ENCODE measurements at places on chromosomes 4 and X.

GRCh38 chr4:80017125-80017854 is 55.7 kb downstream of the ANTXR2 start:
- DNase-seq = no peak

GRCh38 chr4:139965789-139966188 is 188.2 kb downstream of the MAML3 start:
- no peak for DNase-seq

- DNase-seq = no peak
Observed at GRCh38 chr4:128583753-128584712, 225.5 kb upstream of the JADE1 start.

DNA sequence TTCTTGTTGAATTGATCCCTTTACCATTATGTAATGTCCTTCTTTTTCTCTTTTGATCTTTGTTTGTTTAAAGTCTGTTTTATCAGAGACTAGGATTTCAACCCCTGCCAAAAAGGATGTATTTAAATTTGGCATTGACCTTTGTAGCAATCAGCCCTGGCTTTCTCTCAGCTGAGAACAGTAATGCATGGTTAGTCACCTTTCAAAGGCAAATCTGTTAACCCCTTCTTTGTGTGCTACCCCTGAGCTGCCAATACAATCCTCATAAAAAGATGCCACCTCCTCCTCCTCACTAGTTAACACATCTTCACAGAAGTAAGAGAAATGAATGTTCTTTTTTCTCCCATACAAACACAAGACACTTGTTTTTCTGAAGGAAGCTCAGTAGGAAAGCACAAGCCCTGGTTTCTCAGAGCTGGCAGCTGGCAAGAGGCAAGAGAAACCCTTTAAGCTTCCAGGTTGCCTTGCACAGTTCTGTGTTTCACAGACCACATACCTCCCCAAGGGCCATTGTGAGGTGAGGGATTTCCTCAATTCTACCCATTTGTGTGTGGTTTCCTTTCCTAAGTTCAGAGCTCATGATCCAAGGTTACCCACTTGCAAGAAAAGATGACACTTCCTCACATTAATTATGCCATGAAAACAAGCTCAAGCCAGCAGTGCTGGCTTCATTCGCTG is 122.6 kb downstream of the RCHY1 start:
- DNase-seq = no peak

DNA sequence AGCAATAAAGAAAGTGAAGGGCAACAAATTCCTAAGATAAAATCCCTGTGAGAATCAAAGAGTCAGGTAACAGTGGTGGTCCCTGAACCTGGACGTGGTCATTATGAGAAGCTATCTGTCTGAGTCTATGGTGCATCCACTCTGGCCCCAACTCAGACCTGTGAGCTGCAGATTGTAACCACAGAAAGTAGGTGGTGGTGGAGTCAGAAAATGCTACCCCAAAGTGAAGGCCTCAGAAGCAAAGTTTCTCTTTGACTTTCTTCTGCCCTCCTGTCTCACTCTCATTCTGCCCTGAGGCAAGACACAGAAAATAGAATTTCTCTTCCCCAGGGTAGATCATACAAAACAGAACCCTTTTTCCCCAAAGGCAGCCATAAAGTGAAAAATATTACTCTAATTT is 84.1 kb upstream of the NEIL3 start:
- DNase-seq = no peak

- no peak for DNase-seq
Observed at GRCh38 chrX:132954323-132954722, 4.1 kb downstream of the HS6ST2 start.

- DNase-seq = no peak
Observed at GRCh38 chr4:39698424-39699009, 581 bp downstream of the UBE2K start.

GRCh38 chr4:106369456-106370060 is 980 bp upstream of the GIMD1 start:
- DNase-seq = no peak

DNA sequence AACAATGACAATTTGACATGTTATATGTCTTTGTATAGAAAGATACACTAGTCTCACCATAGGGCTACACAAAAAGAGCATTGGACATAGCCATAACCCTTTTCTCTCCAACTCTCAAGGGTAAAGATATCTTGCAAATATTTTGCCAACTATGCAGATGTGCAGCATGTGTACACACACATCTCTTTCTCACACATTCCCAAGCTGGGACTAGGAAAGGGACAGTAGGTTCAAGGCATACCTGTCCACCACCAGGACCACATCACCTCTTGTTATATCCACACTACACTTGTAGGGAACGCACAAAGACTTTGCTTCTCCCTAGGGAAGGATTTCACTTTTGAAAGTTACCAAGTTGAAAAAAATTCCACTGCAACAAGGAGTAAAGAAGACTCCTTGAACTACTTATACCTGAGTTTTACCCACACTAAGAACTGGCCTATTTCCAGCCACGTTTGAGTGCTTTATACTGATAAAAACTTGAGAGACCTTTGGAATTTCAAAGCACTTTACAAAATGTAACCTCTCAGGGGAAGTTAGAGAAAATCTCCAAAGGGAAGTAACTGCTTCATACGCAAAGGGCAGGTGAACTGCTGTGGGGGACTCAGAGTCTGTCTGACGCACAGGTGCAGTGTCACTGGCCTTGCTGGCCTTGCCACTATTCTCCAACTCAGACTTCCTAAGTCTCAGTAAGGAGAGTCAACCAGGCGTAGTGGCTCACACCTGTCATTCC is 36.9 kb downstream of the NR3C2 start:
- no peak for DNase-seq

DNA sequence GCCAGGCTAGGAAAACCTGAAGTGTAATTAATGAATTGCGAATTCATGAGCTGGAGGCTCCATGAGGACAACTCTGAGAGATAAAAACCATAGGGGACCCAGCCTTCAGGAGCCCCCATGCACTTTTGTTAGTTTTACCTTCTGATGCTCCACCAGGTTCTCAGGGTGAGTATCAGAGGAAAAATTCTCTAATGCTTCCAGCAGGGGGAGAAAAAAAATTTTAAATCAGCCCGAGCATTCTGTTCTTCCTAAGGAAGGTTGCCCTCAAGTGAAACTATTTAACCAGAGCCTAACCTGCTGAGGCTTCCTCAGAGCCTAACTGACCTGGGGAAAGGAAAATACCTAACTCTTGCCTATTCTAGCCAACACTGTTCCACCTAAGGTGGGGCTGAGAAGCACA is 552.6 kb downstream of the PPARGC1A start:
- no peak for DNase-seq

DNA sequence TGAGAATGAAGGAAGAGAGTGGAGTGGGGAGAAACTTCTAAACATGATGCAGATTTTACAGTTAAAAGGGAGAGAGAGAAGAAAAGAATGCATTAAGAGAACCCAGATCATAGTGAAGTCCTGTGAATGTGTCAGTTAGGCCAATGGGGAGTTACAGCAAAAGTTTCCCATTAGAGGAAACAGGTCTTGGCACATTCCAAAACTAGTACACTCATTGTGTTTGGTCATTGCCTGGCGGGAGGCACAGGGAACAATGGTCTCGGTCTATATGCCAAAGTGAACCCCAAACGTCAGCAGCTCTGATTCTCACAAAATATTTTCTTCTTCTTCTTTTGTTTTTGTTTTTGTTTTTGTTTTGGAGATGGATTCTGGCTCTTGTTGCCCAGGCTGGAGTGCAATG is 284.5 kb upstream of the CTSO start:
- no peak for DNase-seq

DNA sequence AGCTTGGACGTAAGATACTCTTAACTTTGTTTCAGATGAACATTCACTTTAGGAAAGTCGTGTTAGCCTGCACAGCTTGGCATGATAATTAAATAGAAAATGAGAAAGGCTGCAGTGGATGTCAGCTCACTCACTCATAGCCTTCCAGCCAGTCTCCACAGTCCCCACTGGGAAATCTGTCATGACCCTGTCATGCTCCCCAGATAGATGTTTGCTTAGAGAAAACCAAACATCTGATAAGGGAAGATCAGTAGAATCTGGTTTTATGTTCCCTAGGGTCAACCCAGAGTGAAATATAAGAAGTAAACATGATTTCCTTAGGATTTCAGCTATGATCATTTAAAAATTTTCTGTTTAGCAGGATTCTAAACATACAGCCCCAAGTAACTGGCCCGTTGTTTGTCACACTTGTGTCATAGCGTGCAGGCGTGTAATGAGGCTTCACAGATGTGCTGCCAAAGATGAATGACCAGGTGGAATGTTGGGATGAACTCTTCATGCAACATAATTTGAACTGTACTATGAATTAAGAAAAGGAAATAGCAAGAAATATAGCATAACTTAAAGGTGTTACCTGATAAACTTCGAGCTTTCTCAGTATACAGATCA is 180.1 kb downstream of the BANK1 start:
- DNase-seq = no peak

DNA sequence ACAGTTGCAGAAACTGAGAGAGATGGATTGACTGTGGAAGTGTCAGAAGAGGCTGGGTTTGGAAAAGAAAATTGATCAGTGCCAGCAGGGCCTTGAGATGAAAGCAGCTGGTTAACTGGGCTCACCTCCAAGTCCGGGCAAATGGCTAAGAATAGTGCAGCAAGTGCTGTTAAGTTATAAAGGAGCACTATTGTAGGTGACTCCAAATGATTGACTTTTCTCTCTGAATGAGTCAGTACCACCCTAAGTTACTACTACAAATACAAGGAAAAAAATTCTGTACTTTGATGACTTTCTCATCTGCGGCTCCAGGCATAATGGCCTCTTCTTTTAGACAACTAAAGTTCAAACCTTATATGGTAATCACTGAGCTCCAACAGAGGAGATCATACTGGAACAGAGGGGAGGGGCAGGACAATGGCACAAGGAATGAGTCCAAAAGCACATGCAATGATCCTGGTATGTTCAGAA is 733.4 kb upstream of the INTU start:
- DNase-seq = no peak

DNA sequence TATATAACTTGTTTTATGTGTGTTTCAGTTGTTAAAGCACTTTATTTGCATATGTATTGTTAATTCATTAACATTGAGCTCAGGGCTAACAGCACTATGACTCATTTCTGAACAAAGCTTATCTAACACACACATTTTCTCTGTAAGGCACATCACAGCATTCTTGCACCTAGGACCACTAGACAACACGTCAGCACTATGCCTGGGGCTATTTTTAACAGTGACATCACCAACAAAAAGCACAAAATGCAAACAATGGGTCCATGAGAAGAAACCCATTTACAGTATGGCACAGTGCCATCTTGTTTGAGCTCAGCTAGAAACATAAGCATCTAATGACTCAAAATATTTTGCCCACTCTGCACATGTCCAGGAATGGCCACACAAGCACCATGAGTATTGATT is 124.4 kb downstream of the RELL1 start:
- no peak for DNase-seq

DNA sequence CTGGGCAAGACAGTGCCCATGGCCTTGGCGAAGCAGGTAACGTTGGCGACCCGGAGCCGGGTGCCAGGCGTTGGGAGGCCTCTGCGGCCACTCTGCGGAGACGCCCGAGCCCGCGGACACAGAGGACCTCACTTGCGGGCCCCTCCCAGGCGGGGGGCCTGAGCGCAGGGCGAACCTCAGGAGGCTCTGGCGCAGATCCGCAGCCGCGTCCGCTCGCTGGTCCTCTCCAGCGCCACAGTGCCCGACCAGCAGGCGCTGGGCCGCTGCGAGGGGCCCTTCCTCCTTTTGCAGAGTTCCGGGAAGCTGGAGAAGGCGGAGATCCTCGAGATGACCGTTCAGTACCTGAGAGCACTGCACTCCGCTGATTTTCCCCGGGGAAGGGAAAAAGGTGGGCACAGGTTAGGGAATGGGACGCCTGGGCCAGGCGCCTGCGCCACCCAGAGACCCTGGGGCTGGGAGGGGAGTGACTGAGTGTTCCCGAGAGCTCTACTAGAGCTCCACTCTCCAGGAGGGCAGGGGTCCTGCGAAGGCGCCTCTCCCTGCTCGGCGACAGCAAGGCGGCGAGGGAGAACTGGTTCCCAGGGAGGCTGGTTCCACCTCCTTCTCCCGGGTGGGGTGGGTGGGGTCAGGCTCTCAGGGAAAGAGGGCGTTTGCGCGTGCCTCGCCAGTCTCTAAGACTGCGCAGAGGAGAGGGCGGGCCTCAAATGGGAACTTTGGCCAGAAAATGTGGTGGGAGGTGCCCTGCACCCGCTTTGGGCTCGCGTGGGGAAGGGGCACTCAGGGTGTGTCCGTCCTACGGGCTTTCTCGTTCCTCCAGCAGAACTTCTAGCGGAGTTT is 1.4 kb downstream of the HELT start:
- no peak for DNase-seq

- no peak for DNase-seq
Observed at GRCh38 chr4:22237846-22238494, 277.9 kb downstream of the ADGRA3 start.

GRCh38 chrX:3522101-3522650 is 175.7 kb upstream of the MXRA5 start:
- no peak for DNase-seq

GRCh38 chrX:136147315-136147901 is at the start of gene FHL1:
FHL1 (plus strand) TSS chrX:136147533.
- DNase-seq = peak; percentile 20

DNA sequence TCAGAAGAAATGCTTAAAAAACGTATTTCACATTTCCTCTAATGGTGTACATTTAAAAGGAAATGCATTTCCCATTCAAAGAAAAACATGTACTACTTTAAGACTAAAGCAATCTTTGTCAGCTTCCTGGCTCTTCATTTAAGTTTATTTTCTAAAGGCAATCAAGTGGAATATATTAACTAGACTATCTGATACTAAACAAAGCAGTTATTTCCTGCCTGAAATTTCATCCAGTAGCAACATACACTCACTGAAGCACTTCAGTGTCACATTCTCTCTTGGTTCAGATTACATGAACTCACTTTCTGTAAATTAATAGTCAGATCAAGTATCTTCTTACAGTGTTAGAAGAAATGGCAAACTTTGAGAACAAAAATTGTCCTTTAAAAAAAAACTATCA is 42.5 kb downstream of the LRBA start:
- no peak for DNase-seq

DNA sequence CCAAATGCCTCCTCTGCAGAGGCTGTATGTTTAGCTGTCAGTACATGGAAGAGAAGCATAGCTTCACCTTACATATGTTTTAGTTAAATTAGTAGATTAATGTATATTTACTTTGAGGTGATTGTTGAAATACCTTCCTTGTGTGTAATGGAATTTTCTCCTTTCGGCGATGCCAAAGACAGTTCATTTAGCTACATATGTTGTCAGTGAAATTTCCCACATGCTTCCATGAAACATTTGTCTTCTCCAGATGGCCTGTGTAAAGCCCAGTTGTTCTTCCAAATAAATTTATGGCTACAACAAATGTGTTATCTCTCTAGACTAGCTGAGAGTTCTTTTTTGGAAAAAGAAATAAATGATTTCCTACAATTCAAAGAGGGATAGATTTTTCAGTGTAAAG is 95.2 kb downstream of the GPAT3 start:
- no peak for DNase-seq

GRCh38 chrX:36575670-36576069 is 432.5 kb upstream of the FAM47C start:
- DNase-seq = no peak

Data from activated CD8-positive, alpha-beta memory T cell treated with anti-CD3 and anti-CD28 coated beads for 4 hours (primary cell).